RPMI8226 (cell line): ENCODE measurements at places on chromosomes 11 and 22.

DNA sequence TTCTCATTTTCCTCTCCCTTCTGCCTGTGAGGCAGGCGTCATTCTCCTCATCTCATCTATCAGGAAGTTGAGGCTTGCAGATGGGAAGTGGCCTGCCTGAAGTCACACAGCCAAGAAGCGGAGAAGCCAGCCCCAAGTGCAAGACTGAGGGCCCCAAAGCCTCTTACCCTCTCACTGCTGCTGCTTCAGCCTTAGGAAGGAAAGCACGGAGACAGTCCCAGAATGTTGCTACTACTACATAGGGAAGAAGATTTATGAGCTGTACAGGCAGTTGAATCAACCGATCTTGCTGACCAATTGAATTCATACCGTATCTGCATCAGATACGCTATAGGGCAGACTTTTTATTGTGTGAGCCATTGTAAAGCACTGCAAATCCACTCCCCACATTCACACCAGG is 89.0 kb downstream of the CWC15 start:
- DNase-seq = no peak

GRCh38 chr11:68166969-68167368 is 45.8 kb upstream of the CHKA start:
- DNase-seq = no peak

- no peak for DNase-seq
These were observed 394.1 kb downstream of the MN1 start for GRCh38 chr22:27407369-27407985.

- DNase-seq = no peak
These were observed 132.4 kb upstream of the ANO3 start for GRCh38 chr11:26199331-26200095.

DNA sequence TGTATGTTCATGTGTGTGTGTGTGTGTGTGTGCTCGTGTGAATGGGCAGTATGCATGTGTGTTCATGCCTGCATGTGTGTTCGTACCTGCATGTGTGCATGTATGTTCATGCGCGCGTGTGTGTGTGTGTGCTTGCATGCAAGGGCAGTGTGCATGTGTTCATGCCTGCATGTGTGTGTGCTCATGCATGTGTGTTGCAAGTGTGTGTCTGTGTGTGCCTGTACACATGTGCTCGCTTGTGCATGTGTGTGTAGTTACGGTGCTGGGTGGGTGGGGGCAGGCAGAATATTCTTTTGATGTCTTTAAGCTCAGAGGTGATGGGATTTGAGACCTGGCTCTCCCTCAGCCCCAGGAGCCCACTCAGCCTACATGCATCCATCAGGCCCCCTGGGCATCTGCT is 822.1 kb downstream of the BRD1 start:
- no peak for DNase-seq

- no peak for DNase-seq
These were observed at the start of gene BEST1 for GRCh38 chr11:61950035-61950547. Gene BEST1, plus strand, starts transcription at chr11:61950351. Its CDS starts 1,456 bp downstream, at chr11:61951807.
